Activated T-cell treated with anti-CD3 and anti-CD28 coated beads, Interleukin-2, amount 50 U/mL, for 1 hour (primary cell): ENCODE measurements at places on chromosomes 5 and 9.

DNA sequence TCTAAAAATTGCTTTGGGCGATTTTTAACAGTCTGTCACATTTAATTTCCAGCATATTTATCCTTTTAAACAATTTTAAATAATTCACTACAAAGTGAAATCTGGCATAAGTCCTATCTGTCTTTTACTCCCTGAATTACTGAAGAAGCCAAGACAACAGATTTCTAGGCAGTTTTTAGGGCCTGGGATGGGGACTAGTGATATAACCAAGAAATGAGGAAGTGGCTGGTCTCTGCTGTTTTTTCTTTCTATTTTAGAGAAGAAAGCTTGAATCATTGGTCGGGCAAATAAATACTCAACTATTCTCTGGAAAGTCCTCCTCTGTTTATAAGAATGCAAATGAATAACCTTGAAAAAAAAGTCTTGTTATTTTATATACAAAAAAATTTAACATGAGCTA is 79.7 kb upstream of the SSBP2 start:
- DNase-seq, result no peak

- DNase-seq, result no peak
Observed at GRCh38 chr5:175728885-175729828, 71.3 kb downstream of the HRH2 start.

- DNase-seq, result no peak
Observed at GRCh38 chr5:59133764-59134261, 550.9 kb downstream of the RAB3C start.

DNA sequence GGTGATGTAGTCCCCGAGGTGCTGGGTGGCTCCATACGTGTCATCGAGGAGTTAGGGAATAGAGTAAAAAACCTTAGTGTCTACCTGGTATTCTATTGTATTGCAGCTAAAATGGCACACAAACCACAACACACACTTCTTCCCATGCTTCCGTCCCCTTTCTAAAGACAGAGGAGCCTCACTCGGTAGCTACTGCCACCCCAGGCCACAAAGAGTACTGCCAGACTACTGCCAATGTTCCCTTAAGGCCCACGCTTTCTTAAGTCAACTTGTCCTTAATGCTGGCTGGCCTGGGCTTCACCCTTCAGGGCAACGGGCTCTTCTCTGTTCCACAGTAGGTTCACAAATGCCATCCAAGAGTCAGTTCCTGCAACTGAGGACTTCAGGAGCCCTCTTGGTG is 673.0 kb downstream of the ELAVL2 start:
- DNase-seq, result no peak

GRCh38 chr9:29773676-29774075 is 2200.4 kb upstream of the C9orf72 start:
- no peak for DNase-seq

DNA sequence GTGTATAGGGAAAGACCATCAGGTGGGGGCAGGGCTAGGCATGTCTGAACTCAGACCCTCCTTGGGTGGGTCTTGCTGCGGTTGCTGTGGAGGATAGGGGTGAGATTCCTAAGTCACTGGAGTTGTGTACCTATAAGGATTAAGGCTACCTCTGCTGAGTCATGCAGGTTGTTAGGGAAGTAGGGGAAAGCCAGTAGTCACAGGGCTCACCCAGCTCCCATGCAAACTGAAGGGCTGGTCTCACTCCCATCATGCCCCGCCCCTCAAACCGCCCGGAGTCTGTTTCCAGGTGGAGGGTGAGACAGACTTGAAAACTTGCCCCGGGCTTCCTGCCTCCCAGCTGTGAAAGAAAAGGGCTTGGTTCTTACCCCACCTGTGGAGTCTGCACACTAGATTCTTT is 161.8 kb downstream of the CAVIN4 start:
- DNase-seq, result no peak

- no peak for DNase-seq
Observed at GRCh38 chr5:163330723-163331668, 106.4 kb upstream of the CCNG1 start.

DNA sequence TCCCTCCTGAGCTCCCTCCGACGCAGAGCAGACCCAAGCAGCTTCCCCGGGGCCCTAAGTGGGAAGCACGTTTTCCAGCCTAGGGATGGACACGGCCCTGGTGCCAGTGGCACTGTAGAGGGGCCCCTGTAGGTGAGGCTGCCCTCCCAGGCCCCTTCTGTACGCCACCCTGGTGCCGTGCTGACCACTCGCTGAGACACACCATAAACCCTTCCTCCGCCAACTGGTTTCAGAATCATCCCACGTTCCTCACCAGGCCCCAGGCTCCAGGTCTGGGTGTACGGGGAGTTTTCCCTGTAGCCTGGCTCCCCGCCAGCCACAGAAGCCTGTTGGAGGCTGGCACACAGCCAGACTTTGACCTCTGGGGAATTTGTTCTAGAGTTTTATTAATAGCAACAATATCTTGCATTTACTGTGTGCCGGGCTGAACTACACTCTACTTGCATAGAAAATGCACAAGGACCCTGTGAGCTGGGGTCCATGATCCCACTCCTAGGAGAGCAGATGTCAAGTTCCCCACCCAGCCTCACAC is 18.2 kb upstream of the WDR38 start:
- DNase-seq, result no peak

GRCh38 chr5:67510204-67510603 is 313.6 kb upstream of the CD180 start:
- DNase-seq, result no peak

DNA sequence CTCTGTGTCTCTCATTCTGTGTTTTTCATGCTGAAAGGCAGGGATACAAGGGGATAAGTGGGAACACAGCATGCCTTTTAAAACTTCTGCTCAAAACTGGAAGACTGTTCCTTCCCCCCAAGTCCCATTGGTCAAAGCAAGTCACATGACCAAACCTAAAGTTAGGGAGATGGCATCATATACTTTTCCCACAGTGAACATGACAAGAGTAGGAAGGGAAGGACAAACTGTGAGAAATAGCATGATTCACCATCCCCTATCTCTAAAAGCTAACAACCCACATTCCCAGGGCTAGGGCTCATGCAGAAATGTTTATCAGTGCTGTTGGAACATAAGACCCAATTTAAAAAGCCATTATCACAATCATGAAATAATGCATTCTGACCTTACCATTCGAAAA is 24.2 kb upstream of the SHISAL2B start:
- no peak for DNase-seq
